ENCODE measurements at places on chromosomes 5 and 9.

- no peak for DNase-seq
These were observed 205.1 kb upstream of the EFNA5 start for GRCh38 chr5:107875833-107876232.

DNA sequence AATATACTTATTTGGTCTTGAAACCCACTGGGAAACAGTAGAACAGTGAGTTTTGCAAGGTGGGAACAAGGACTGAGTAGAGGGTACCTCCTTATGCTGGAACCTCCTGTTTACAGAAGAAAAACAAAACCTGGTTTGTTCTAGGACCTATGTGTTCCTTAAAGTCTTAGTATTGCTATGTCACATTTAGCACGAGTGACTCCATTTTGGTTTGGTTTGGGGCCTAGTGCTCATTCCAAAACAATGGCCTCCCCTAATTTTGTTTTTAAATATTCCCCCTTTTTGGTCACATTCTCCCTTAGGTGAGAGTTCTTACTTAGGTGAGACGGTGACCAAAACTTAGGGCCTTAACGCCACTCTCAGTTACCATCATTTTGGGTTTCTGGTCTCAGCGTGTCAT, 6.2 kb upstream of the NANS start:
- no peak for DNase-seq

DNA sequence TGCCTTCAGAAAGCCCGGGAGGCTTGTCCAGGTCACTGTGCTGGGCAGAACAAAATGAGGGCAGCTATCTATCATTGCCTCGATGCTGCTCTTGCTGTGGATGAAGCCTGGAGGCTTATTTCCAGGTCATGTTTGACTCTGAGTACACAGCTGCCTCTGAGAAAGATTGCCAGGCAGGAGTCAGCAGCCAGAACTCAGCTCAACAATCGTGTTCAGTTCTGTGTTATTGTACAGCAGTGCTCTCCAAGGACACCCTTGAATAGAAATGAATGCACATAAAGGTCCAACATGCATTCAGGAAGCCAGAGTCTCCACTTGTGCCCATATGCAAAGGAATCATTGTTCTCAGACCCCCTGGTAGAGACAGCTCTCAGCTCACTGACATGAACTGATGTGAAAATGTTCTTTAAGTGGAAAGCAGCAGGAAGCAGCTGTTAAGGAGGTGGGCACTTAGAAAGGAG, 61.7 kb upstream of the ZFR start:
- no peak for DNase-seq

GRCh38 chr5:52888363-52888762, 100.6 kb downstream of the ITGA1 start:
- DNase-seq: no peak

DNA sequence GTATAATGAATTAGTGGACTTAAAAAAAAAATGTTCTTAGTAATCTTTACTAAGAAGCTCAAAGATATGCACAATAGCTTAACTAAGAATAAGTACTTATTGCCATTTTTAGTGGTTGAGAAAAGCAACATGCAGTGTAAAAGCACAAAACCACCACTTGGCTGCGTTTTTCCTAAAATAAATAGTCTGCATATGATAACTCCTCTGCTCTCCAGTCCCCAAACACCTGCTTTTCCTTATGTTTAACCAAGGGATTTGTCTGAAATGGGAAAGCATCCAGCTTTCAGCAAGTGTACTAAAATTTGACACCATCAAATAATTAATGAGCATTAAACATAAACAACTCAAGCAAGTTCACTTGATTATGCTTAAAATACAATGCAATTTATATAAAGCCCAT, 41.4 kb downstream of the PSIP1 start:
- DNase-seq: no peak

- DNase-seq: no peak
These were observed 2.3 kb upstream of the SLC23A1 start for GRCh38 chr5:139385061-139386049.

All from GM19239 (cell line).